AG09309 (cell line): ENCODE measurements at places on chromosomes 12 and 14.
A peak's percentile ranks its signal among the peaks of the same experiment; 100 is the strongest.

GRCh38 chr14:72717220-72717619 lies 176.7 kb downstream of the DPF3 start:
- DNase-seq: no peak

GRCh38 chr12:94638521-94638920 lies 11.8 kb downstream of the TMCC3 start:
- DNase-seq: no peak

DNA sequence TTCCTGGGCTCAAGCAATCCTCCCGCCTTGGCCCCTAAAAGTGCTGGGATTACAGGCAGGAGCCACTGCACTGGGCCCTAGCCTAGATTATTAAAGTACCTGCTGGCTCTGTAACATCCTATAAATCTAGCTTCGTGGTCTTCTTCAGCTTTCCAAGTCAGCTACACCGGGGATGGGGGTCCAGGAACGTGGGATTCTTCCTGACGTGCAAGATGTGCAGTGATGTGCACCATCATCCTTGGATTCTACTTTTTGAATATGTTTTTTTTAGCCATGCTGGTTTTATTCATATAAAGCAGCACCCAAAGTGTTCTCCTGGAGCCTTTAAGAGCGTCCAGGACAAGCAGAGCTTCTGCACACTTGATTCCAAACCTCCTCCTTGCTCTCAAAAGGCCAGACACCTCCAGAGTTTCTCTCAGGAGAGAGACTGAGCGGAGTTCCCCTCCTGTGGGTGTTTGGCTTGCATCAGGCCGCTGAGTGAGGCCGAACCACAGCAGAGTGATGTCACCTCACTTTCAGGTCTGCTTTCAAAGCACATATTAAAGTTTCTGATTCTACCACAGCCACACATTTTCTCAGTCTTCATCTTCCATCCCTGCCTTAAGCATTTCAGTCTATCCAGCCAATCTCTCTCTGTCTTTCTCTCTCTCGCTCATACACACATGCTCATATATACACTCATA lies 33.4 kb downstream of the VCPKMT start:
- DNase-seq: no peak

GRCh38 chr12:34361721-34362316 lies 339.5 kb downstream of the ALG10 start:
- DNase-seq: no peak

GRCh38 chr12:124727264-124727800 lies 136.3 kb downstream of the SCARB1 start:
- DNase-seq: no peak

DNA sequence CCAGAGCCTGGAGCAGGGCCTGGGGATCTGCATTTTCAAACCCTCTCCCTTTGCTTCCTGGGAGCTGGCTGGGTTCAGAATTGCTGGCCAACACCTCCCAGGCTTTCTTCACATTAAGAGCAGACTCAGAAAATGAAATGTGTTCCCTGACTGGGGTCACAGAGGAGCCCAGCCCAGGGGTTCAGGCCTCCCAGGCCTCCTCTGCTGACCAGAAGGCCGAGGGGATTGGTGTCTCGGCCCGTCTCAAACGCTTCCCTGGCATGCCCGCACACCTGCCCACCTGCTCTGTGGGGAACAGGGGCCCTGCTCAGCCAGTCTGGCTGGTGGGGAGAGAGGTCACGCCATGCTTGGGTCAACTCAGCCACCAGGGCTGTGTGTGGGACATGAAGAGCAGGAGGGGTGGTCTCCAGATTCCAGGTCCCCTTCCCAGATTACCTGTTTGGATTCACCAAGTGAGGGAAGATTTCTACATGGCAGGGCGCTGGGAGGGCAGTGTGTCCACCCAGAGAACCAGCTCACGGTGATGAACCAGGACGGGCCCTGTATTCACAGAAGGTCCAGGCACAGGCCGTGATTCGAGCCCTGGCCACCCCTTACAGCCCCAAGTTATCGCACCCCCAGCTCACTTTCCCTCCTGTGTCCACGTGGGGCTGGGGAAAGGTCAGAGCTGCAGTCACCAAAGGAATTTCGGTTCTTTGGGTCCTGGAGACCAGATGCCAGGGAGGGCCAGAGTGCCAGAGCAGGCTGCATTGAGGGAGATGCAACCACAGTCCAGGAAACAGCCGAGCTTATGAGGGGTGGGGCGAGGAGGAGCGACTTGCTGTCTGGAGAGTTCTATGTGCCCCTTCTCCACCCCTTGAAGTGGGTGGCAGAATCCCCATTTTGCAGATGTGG lies 55.2 kb upstream of the RIN3 start:
- DNase-seq: no peak

DNA sequence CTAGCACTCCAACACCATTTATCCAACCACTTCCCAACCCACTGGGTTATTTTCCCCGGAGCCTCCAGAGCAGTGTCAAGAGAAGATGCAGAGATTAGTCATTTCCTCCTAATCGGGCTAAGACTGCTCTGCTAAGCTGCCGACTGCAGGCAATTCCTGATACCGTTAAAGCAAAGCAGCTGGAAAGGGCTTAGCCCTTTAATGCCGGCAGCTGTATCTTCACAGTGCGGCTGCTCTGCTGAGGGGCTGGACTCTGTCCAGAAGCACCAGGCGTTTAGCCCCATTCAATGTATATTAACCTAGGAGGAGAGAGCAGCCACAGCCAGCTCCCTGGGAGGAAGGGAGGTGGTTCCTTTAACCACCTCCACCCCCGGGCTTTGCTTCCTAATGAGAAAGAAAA lies 11.1 kb downstream of the AQP6 start:
- peak; percentile 60 for DNase-seq

- no peak for DNase-seq
Observed at GRCh38 chr12:45977620-45978019, 12.8 kb downstream of the SCAF11 start.

DNA sequence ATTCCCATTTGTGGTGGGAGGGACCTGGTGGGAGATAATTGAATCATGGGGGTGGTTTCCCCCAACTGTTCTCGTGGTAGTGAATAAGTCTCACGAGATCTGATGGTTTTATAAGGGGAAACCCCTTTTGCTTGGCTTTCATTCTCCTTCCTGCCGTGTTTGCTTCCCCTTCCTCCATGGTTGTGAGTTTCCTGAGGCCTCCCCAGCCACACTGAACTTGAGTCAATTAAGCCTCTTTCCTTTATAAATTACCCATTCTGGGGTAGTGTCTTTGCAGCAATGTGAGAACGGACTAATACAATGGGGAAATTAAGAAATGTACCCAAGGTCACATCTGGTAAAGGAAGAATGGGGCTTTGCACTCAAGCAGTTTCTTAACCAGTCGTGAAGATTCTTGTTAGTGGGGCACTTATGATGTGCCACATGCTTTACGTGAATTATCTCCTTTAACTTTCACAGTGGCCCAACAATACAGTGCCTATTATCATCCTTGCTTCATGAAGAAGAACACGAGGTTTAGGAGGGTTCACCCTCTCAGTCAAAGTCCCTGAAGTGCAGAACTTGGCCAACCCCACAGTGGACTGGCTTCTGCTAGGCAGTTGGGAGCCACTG lies 234.3 kb downstream of the EFCAB11 start:
- no peak for DNase-seq

DNA sequence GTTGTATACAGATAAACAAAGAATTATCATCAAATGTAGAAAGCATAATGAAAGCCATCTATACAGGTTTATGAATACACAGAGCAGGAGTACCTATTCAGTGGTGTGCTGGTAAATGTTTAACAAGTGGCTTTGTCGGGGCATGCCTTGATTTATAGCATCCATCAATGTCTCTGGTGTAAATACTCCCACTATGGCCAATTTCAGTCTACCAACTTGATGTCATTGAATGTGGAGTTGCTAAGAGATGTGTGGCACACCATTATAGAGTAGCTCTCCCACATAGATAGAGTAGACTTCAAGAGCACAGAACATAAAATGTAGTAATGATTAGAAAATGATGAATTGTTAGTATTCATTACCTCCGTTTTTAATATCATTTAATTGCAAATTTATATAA lies 9.3 kb downstream of the GRIP1 start:
- no peak for DNase-seq

DNA sequence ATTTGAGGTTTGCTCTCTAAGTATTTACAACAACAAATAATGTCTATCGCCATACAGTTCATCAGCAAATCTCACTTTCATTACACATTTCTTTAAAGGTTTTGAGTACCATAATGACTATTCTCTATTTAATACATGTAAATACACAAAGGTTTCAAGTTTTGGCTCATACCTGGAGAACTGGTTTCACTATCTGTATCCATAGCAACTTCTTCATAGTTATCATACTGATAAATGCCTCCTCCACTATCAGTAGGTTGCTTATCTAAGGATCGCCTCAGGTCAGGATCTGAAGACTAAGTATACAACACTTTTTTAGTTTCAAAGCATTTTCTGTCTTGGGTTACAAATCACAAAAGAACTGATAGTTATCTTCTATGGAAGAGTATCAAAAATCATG lies 21.4 kb downstream of the ZFC3H1 start:
- no peak for DNase-seq

DNA sequence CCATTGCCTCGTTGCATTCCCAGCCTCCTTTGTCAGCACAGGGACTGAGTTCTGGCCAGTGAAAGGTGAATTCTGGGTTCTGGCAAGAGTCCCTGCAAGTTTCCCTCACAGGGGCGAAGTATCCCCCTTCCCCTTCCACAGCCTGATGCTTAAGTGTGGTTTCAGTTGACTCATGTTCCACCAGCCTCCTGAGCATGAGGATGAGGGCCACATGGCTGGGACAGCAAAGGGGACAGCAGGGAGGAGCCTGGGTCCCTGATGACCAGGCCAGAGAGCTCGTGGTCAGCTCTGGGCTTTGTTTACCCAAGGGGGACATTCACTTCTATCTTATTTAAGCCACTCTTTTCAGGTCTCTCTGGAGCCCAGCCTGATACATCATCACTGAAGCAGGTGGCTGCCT lies 36.5 kb downstream of the CACNA2D4 start:
- no peak for DNase-seq

DNA sequence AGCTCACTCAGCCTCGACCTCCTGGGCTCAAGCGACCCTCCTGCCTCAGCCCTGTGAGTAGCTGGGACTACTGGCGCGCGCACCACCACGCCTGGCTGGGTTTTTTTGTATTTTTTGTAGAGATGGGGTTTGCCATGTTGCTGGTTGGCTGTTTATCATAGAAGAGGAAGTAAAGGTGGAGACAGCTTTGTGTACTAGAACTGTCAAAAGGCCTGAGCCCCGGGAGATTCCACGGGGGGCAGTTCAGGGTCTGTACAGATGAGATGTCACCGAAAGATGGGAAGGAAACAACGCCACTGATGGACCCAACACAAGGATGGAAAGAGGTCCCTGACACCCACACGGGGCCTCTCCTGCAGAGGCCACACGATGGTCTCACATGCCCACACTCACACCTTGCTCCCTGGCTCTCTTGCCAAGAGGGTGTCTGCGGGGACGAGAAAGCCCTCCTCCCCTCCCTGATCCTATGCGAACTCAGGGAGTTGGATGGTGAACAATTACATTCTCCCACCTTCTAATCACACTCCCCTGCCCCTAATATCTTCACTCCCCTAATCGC lies 66.6 kb downstream of the KDM2B start:
- no peak for DNase-seq

DNA sequence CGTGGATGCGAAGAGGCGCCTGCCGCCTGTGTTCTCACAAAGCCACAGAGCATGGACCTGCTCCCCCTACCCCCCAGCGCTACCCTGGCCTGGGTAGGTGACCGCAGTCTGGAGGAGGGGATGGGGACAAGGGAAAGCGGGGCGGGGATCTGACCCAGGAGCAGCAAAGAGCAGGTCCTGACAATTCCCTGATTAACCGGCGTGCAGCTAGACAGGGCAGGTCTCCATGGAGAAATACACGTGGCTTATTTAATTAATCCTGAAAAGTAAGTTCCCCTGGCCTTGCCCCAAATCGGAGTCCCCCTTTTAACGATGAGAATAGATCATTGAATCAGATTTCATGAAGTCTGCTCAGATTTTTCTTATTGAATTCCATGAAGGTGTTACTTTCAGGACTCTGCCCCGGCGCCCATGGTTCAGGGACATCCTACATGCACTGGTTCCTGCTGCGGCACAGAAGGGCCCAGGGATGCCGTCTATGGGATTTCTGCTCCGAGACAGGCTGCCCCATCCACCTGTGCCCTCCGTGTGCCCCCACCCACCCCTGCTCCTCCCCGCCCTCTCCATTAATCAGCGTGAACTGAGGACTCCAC lies 251.0 kb upstream of the SFSWAP start:
- DNase-seq: no peak

- peak; percentile 10 for DNase-seq
Observed at GRCh38 chr12:92028441-92028709, 117.3 kb downstream of the BTG1 start.

GRCh38 chr12:82874945-82875344 lies 188.2 kb downstream of the TMTC2 start:
- DNase-seq: no peak

- no peak for DNase-seq
Observed at GRCh38 chr14:70847406-70848090, 38.2 kb upstream of the MAP3K9 start.

DNA sequence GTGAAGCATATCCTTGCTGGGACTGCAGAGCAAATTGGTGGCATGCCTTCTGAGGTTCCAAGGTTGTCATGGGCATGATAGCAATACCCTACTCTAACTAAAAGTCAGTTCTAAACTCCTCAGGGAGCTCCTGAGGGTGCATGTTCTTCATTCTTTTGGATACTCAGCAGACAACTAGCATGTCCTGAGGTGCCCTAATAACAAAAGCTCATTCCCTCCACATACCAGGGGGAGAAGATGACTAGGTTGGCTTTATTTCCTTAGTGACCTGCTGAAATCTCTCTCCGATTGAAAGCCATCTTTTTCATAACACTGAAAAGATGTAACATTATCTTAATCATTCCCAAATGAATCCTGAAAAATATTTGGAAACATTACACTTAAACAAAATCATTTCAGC lies 188.7 kb upstream of the IGF1 start:
- DNase-seq: no peak

- no peak for DNase-seq
Observed at GRCh38 chr12:107558141-107558815, 127.3 kb upstream of the PWP1 start.

DNA sequence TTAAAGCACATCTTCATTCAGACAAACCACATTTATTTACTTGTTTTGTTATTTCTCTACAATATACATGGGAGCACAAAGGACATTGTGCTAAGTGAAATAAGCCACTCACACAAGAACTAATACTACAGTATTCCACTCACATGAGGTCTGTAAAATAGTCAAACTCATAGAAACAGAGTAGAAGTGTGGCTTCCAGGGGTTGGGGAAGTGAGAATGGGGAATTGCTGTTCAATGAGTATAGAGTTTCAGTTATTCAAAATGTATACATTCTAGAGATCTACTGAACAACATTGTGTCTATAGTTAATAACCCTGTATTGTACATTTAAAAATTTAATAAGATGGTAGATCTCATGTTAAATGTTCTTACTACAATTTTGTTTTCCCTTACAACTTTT lies 88.8 kb downstream of the ATXN7L3B start:
- DNase-seq: no peak

- DNase-seq: no peak
Observed at GRCh38 chr12:60805364-60805763, 1209.5 kb downstream of the SLC16A7 start.
